ENCODE measurements at places on chromosomes 4 and X.
A peak's percentile ranks its signal among the peaks of the same experiment; 100 is the strongest.

- DNase-seq, result peak; percentile 5
These were observed 896.5 kb downstream of the PDHA2 start for GRCh38 chr4:96736352-96736889.

- no peak for DNase-seq
These were observed 2.9 kb upstream of the SH3BP2 start for GRCh38 chr4:2789793-2790582.

DNA sequence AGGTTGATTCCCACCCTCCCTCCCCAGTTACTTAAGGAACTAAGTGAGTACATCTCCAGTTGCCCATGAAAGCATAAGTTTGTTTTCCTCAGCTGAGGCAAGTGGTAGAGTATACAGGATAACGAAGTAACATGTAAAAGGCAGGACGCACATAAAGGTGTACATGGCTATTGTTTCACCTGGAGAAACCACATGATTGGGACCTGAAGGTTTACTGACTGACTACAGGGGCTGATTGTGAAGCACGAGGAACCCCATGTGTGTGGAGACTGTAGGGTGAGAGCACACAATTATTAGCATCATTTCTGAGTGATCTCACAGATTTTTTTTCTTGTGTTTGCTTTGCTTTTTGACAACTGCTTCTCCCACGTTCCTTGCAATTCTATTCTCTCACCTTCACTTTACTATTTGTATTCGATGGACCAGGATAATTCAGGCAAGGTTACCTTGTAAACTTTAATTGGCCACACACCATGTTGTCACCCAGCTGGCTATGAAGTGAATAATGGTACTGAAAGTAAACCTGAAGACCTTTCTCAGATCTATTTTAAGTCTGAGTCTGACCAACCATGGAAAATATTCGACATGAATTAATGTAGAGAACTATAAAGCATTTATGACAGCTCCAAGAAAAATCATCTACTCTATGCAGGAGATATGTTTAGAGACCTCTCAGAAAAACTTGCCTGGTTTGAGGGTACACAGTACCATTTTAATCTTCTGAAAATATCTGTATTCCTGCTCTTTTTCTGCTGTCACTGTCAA lies 102.5 kb upstream of the MYOZ2 start:
- no peak for DNase-seq

DNA sequence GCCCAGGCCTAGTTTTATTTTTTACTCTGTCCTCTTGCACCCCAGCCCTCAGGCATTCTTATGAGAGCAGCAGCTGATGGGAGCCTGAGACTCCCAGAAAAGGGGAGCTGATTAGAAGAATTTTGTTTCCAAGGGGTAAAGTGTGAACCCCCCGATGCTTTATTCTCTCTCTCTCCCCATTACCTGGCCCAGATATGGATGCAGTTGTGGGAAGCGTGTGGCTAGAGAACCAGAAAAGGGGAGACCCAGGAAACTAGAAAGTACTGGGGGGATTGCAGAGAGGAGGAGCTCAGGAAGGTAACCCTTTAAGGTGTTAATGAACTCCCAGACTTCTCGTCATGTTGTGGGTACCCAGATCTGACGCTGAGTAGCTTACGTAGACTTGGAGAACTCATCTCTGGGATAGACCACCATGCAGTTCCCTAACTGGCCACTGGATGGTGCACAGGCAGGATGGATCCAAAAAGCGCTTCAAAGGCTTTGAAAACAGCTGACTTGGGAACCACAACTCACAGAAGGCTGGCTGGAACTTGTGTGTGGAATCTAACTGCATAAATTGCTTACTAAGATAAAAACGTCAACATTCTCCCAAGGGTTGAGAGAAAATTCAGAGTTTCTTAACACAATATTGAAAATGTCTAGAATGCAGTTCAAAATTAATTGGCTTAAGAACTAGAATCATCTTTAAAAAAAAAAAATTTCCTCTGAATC lies 64.7 kb downstream of the TBC1D14 start:
- DNase-seq, result peak; percentile 89

DNA sequence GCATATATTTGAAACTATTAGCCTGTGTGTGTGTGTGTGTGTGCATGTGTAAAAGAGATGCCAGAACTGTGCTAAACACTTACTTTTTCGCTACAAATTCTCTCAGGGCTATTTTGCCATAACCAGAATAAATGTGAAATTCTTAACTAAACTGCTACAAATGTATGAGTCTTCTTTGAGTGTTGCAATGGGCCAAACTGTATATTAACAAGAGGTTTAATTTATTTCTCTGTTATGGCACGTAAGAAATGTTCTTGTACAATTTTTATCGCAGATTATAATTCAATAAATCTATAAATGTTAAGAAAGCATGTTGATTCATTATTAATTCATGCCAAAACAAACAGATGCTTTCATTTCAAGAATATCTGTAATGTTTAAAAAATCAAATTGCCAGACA lies 454.5 kb upstream of the PCDH7 start:
- DNase-seq, result no peak

GRCh38 chr4:163762741-163763140 lies 268.3 kb downstream of the TMA16 start:
- DNase-seq, result no peak

DNA sequence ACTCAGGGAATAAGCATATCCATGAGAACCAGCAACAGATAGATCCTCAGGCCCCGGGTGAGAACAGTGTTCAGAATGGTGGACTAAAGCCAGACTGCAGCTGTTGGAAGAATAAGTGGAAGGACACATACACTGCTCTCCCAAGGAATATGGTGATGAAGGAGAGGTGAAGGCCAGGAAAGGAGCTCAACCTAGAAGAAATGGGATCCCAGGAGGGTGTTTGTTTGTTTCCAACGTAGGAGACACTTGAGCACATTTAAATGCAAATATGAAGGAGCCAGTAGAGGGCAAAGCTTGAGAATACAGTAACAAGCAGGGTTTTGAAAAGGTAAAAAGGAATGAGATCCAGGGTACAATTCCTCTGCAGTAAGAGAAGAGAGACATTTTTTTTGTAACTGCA lies 42.4 kb upstream of the ATOH1 start:
- no peak for DNase-seq

- DNase-seq, result no peak
These were observed 120.2 kb downstream of the INPP4B start for GRCh38 chr4:142725886-142726285.

DNA sequence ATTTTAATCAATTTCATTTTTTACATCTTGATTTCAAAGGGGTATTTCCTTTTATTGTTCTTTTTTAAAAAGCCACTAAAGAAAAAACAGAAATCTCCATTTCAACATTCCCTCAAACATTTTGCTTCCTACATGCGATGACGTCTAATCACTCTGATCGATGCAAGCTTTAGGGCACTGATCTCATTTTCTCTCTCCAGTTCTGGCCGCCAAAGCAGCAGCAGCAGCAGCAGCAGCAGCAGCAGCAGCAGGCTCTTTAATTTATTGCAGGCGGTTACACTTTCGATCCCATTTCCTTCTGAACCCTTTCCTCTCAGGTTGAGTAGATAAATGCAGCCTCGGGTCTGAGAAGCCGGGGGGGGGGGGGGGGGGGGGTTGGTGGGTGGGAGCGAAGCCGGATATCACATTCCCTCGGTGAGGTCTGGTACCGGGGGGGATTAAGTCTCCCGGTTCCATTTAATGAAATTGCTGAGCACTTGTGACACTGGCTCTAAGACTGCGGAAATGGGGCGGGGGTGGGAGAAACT lies 3.4 kb upstream of the PCDH7 start:
- peak; percentile 17 for DNase-seq

GRCh38 chr4:143458966-143459365 lies 54.5 kb upstream of the SMARCA5 start:
- DNase-seq, result no peak

DNA sequence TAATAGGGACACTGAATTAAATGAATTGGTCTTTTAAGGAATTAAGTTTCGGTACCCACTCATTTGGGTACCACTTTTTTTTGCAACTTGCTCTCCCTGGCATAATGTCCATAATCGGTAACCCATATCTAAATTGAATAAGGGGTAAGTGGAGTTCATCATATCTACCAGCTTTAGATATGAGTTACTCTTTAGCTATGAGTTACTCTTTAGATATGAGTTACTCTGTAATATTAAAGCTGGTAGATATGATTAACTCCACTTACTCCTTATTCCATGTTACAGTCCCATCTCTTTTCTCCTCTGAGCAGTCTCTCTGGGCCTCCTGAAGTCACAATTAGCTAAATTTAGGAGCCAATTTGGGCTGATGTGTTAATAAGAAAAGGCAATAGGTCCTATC lies 85.7 kb downstream of the TEX13C start:
- DNase-seq, result no peak

DNA sequence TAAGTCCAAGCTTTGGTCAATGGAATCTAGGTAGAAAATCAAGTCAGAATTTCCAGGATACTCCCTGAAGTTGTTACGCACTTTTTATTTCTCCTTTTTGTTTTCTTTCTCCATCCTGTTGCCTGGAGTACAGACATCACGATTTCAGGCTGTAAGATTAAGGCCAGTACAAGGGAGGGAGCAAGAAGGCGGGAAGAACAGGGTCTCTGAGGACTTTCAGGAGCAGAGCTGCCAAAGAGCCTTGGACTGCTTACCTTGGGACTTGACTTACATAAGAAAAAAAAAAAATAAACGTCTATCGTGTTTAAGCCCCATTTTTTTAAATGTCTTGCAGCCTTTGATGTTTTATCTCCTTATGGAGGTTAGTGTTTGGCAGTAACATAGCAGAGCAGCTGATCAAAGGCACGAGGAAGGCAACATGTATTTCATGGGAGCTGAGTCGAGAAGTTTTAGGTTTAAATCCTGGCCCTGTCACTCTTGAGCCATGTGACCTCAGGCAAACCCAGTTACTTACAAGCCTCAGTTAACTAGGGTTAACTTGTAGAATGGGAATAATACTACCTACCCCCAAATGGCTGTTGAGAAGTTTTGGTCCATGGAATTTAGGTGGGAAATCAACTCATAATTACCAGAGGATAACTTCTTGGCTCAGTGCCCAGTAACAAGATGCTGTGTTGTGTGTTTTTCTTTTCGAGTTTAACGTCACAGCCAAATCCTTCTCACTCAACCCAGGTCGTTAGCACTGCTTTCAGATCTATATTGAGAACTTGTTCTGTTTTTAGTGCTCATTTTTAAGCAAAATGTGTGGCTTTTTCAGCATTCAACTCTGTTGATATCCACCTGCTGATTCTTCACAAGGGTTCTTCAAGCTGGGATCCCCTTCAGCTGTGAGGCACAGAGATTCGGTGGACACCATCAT lies 106.8 kb downstream of the CLNK start:
- no peak for DNase-seq
